ENCODE measurements at places on chromosomes 16 and 17.

- DNase-seq, result peak; percentile 13
Observed at GRCh38 chr16:68936736-68937631, 93.7 kb downstream of the TANGO6 start.

DNA sequence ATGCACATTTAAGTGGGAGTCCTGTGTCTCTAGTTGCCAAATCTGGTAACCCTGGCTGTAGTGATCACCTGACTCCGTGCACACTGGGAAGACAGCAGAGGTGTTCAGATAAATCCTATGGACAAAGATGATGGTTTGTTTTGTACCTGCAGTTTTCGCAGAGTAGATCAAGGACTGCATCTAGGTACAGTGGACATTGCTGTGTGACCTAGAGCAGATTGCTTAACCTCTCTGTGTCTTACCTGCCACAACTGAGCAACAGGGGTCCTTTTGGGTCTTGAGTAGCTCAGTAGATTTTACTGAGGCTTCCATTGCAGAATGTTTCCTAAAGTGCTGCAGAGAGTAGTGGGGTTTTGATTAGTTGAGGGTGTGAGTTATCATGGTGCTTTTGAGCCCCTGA, 160.8 kb downstream of the SHISA9 start:
- DNase-seq, result no peak

DNA sequence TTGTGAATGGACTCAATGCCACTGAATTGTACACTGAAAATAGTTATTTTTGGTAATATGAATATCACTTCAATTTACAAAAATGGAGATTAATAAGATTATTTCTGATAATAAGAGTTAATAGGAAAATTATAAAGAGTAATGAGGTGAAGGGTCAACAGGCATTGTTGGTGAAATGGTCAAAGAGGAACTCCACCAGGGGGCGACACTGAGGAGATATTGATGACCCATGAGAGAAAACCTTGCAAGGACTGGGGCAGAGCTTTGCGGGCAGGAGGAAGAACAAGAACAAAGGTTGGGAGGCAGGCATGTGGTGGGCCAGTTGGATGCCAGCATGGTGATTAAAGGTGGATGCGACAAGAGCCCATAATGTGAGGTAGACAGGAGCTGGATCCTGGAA, 74.0 kb upstream of the XYLT1 start:
- no peak for DNase-seq

DNA sequence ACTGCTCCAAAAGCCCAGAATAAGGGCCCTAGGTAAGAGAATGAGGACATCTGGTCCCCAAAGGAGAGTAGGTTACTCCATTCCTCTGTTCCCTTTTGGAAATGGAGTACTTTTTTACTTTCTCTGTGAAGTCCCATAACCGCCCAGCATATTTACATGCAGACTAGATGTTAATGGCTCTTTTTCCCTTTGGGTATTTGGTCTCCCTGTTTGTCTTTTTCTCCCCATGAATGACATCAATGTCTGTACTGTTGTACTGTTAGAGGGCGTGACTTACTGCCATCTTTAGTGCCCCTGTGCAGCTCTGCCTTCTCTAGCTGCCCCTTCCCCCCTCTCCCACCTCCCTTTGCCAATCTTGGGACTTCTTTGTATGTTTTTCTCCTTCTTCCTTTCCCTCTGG, 19.0 kb downstream of the GPR179 start:
- DNase-seq, result no peak

DNA sequence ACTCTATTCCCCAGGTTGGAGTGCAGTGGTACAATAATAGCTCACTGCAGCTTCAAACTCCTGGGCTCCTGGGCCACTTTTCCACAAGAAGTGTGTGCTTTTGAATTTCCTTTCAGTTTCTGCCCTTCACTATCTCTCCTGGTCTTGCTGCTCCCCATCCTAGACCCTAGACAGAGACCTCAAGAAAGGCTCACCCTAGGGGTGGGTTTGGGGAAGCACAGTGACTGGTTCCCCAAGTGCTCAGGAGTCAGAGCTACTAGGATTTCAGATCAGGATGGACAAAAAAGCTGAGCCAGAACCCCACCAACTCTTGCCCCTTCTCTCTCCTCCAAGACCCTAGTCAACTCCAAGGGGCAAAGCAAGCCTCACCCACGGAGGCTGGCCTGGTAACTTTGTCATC, 1.6 kb upstream of the SEBOX start:
- no peak for DNase-seq

DNA sequence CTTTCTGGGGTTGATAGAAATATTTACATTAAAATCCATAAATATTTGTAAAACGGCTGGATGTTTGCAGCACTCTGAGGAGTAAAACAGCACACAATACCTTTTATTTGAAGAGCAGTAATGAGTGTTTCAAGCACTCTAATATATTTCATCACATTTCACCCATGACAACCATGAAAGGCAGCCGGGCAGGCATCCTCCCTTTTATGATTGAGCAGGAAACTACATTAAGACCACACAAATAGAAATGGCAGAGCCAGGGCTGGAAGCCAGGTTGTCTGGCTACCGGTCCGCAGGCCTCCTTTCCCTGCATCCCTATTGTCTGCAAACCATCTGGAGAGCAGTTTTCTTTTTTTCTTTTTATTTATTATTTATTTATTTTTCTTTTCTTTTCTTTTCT, 23.1 kb upstream of the GPRC5C start:
- DNase-seq, result no peak

DNA sequence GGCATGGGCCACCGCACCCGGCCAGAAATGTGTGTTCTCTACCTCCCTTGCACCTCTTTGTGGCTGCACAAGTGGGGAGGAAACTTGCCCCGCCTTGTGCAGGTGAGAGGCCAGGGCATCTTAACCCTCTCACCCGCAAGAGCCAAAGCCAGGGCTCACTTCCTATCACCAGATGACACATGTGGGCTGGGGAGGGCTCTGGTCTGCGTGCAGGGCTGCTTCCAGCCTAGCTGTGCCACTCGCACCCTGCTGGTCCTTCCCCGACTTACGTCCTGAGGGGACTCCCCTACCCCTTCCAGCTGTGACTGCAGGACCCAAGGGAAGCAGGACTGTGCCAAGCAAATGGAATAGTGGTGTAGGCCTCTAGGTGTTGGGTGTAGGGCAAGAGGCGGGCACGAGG, 6.9 kb downstream of the MIEF2 start:
- DNase-seq, result no peak

DNA sequence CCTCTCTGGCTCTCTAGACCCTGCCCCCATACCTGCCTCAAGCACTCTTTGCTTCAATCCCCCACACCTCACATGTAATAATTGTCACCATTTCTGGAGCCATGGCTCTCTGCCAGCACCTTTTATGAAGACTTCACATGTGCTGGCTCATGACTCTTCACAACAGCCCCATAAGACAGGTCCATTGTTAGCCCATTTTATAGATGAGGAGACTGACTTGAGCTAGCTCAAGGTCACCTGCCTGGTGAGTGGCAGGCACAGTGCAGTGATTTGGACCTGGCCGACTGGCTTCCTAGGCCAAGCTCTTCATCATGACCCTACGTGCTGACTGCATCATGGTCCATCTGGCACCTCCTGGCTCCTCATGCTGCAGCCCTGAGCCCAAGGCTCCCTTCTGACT, 25.0 kb downstream of the FAM20A start:
- DNase-seq, result no peak

DNA sequence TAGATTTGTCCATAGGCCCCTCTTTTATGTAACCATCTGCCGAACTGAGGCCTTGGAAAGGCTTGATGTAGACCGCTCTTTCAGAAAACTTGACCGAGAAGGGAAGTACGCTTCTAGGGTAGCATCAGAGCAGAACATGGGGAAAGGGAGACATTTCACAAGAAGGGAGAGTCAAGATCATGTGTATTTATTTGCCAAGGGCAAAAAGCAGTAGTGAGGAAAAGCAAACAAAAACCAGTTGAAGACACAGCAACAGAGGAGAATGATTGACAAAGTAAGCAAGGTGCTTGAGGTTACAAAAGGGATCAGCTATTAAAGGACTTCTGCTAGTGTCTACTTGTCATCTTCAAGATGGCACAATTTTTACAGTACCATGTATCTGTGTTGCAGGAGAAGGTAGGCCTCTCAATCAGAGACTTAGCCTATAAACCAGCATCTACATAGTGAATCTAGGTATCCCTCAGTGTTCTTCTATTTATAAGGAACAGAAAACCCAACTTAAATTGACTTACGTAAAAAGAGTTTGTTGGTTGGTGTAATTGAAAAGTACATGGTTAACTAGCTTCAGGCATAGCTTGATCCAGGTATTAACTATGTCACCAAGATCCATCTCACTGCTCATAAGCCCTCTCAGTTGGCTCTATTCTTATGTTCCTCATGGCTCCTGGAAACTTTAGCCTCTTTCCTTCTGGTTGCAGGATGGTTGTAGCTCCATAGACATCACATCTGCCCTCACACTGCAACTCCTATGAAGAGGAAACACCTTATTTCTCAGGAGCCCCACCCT, 288.4 kb downstream of the IRX3 start:
- no peak for DNase-seq

DNA sequence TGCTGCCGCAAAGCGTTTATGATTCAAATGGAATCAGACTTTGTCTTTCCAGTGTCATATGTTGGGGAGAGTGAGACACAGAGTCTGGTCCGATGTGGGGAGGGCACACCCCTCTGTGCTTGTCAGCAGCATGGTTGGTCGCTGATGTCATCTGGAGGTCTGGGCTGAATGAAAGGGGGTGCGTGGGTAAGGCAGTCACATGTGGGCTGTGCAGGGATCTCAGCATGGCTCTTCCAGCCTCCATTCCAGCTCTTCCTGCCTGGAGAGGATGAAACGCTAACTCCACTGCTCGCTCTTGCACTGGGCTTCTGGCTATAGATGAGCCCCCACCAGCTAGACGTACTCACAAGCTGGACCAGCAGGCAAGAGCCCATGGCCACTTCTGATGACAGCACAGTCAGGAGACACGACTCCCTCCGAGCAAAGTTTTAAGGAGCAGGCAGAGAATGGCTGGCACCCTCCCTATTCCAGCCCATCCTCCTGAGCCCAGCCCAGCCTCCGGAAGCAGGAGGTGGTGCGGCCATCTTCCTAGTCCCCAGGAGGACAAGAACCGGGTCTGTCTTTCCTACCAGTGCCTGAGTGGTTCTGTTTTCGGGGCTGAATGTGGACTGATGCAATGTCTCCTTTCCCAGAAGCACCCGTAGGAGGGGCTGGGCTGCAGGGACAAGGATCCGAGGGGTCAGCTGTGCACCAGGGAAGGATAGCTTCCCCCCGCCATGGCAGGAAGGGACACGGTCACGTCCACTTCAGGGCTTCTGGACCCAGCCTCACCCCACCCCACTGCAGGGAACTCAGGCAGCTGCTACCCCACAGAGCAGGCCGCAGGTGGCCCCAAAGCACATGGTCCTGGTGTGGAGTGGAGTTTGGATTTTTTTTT, 41.5 kb upstream of the CBFA2T3 start:
- DNase-seq, result no peak

- DNase-seq, result no peak
Observed at GRCh38 chr16:10877472-10877946, 507 bp downstream of the CIITA start.

DNA sequence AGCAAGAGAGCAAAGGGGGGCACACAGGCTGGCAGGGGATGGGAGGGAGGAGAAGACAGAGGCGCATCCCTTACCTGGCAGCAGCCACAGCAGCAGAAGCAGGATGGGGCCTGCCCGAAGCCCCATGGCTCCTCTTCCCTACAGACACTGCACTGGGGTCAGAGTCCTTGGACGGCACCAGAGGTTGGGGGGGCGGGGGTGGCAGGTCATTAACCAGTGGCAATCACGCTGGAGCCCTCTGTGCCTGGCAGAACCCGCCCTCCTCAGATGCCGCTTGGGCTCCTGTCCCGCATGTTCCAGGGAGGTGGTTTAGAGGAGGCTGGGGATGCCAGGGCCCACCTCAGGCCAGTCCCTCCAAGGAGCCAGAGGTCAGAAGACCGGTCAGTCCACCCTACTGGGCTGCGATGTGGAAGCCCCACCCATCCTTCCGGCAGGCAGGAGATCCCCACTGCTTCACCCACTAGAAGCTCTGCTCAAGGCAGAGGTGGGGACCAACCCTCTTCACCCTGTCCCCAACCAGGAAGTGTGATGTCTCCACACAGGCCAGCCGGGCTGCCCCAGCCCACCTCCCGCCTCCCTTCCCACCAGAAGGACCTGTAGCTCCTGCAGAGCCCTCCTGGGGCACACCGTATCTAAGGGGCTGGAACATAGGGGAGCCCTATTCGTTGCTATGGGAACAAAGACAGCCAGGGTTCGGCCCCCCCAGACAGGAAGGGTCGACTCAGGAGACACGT, 11.7 kb downstream of the ZG16B start:
- DNase-seq, result no peak

DNA sequence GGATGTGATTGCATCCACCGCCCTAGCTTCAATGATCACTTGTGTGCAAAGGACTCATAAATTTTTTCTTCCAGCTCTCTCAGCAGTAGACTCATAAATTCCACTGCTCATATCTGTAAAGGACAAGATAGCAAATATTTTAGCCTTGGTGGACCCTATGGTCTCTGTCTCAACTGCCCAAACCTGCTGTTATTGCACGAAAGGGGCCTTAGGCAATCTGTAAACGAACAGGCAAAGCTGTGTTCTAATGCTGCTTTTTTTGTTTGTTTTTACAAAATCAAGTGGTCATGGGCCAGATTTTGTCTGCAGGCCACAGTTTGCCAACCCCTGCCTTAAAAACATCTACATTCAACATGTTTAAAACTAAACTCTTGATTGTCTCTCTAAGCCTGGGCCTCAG, 34.1 kb downstream of the FAM20A start:
- DNase-seq, result peak; percentile 22

DNA sequence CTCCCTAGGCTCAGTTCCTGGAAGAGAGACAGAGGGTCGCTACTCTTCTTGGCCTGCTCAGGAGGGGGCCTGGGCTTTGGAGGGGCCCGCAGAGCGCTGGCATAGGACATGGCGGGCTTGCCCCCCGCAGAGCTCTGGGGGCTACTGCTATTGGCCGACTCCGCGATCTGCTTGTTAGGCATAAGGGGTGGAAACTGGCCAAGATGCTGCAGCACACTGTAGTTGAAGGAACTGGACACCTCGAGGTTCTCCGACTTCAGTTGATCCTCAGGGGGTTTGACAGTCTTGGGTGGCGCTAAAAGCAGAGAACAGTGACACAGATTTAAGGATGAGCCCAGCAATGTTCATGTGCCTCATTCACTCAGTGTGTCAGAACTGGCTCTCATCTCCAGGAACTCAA, 33.9 kb downstream of the CACNG1 start:
- DNase-seq, result no peak

- DNase-seq, result no peak
Observed at GRCh38 chr17:77441940-77442339, 301.2 kb downstream of the SEC14L1 start.

DNA sequence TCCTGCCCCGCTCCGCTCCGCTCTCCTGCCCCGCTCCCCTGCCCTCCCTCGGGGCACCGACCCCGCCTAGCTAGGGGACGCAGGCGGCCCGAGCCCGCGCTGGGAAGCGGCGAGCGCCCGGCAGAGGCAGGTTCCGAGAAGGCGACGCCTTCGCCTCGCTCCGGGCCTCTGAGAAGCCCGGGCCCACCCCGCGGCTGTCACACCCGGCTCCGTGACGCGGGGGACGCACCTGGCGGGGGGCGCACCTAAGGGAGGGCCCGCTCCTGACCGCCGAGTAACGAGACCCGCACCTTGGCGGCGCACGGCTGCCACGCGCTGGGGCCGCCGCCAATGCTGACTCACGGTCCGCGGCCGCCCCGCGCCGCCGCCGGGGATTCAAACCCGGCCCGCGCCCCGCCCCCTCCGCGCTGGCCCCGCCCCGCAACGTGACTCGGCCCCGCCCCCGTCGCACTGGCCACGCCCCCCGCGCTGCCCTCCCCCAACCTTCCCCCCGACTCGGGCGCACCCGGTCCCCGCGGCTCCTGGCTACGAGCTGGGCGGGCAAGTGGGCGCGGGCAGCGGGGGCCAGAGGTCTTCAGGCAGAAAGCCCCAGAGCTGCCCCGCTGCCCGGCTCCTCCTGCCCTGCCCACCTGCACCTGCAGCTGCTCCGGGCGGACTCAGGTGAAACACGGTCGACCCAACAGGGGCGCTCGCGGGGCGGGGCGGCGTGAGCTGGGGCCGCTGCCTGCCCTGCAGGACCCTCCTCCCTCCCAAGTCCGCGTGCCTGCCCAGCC, 27.8 kb downstream of the GNPTG start:
- DNase-seq, result peak; percentile 50

Data from COLO829 (cell line).